A549 treated with DMSO at 1 μM for 4 hours (cell line): ENCODE measurements at places on chromosomes 7 and 10. TPM values are rescaled to one million over a fixed set of nuclear protein-coding genes. Genes with fewer than 3 reads are reported as not detected.

Gene NPFFR1
- total RNA-seq: 0.01 TPM in 2 of 5 replicates, not detected in the others

Gene UTF1
- total RNA-seq: 0.07 TPM in 1 of 5 replicates, not detected in the others

Gene FANK1
- total RNA-seq: 2.9 to 5.7 TPM (median 4.2 TPM) in 5 replicates

Gene CPN1
- 0.16 to 0.60 TPM (median 0.41 TPM) in 5 replicates for total RNA-seq

Gene PAPOLB
- total RNA-seq: not detected in 5 replicates

Gene HOXA9
- 0.44 to 0.78 TPM (median 0.74 TPM) in 5 replicates for total RNA-seq

Gene PSMA2
- total RNA-seq: 173 to 226 TPM (median 206 TPM) in 5 replicates
